ENCODE measurements at places on chromosomes 3 and 15. TPM values are rescaled to one million over a fixed set of nuclear protein-coding genes. Genes with fewer than 3 reads are reported as not detected.
A peak's percentile ranks its signal among the peaks of the same experiment; 100 is the strongest.

The CHRM5 gene
- total RNA-seq, result not detected

The GRK7 gene
- 0.33 TPM for total RNA-seq

The BMF gene
- 8.2 TPM for total RNA-seq

GRCh38 chr15:71226536-71227455 lies 111.5 kb downstream of the THSD4 start:
- no peaks in the 10 kb centered on the region for H3K36me3 ChIP-seq
- H3K27ac ChIP-seq, result no peak overlapping the region
- H3K4me1 ChIP-seq, result no peaks in the 10 kb centered on the region
- no peaks in the 10 kb centered on the region for H3K27me3 ChIP-seq
- no peak overlapping the region for H3K4me3 ChIP-seq

GRCh38 chr15:51121631-51122225 lies 27.0 kb upstream of the TNFAIP8L3 start:
- no peaks in the 10 kb centered on the region for H3K4me1 ChIP-seq
- no peak for DNase-seq
- no peaks in the 10 kb centered on the region for H3K36me3 ChIP-seq
- no peak overlapping the region for H3K4me3 ChIP-seq
- no peaks in the 10 kb centered on the region for H3K27me3 ChIP-seq

GRCh38 chr3:143597774-143598652 lies 250.3 kb downstream of the SLC9A9 start:
- no peaks in the 10 kb centered on the region for H3K36me3 ChIP-seq
- H3K27ac ChIP-seq, result no peak overlapping the region
- no peak overlapping the region for H3K4me3 ChIP-seq

DNA sequence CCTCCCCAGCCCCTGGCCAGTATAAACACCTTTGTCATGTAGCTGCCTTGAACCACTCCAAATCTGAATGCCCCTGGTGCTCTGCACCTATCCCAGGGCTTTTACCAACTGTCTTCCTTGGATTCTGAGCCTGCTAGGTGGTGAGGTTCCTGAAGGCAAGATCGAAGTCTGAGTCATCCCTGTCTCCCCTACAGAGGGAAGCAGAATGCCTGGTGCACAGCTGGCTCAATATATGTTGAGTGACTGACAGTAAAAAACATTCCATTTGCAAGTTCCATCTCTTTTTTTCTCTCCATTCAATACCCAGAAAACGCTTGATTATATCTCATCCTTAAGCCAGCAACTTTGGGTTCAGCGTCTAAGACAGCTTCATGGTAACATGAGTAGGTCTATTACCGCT lies 24.7 kb downstream of the SLC24A1 start:
- H3K4me3 ChIP-seq, result no peak overlapping the region
- no peak for DNase-seq
- H3K27ac ChIP-seq, result no peak overlapping the region
- H3K4me1 ChIP-seq, result peaks cover under 1% of the 10 kb centered on the region

- peak overlapping the region; percentile 69 for H3K4me3 ChIP-seq
- no peak for DNase-seq
- H3K27ac ChIP-seq, result peak overlapping the region; percentile 91
- H3K36me3 ChIP-seq, result no peaks in the 10 kb centered on the region
Observed at GRCh38 chr15:37101980-37102304, 1.6 kb upstream of the MEIS2 start.

GRCh38 chr3:133970916-133971315 lies 58.8 kb downstream of the SLCO2A1 start:
- peak; percentile 48 for DNase-seq
- H3K27ac ChIP-seq, result no peak overlapping the region
- H3K4me3 ChIP-seq, result no peak overlapping the region
